ENCODE measurements at places on chromosomes 11 and 22.

GRCh38 chr22:42945736-42946135 is 69.2 kb downstream of the PACSIN2 start:
- no peak for DNase-seq

DNA sequence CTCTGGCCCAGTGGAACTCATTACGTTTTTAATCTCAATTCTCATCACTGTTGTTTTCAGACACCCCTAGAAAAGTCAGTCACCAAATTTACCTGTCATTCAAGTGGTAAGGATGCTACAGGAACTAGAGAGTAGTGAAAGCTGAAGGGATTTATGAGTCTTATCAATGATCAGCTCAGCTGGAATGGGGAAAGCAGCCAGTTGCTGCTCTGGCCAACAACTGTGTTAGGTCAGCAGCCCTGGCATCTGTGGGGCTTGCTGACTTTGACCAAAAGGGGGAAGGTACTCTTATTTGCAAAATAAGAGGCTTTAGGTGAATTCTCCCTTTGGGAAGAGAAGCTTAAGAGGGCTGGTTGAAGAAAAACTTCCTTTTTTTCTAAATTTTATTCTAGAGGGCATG is 76.2 kb upstream of the HORMAD2 start:
- no peak for DNase-seq

- no peak for DNase-seq
Measured at GRCh38 chr22:46660604-46661201, 40.5 kb downstream of the GRAMD4 start.

GRCh38 chr22:24137595-24137994 is 43.7 kb upstream of the SUSD2 start:
- DNase-seq: no peak

DNA sequence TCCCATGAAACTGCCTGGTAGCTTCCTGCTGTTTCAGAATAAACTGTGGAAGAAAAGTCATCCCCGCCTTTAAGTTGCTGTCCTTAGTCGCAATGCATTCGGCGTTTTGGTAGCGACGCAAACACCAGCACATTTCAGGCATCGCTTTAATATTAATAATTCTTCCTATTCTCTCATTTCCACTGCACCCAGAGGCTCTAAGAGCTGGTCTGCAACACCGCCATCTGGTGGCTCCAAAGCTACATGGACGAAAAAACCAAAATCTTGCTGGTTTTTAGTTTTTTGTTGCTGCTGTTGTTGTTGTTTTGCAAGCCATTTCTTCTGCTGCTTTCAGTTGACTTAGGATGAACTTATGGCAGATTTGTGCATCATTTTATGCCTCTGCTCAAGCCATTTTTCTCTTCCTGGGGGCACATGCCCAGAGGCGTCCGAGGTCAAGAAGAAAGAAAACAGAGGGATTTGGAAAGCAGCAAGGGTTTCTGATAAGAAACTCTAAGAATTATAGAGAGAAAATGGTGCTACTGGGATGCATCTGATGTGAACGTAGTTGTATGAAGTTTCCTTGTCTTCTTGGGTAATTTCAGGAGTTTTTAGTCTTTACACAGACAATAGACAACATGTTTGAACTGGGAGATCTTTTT is 345.4 kb upstream of the KIRREL3 start:
- no peak for DNase-seq

- no peak for DNase-seq
Measured at GRCh38 chr11:121337740-121338272, 45.2 kb downstream of the SC5D start.

DNA sequence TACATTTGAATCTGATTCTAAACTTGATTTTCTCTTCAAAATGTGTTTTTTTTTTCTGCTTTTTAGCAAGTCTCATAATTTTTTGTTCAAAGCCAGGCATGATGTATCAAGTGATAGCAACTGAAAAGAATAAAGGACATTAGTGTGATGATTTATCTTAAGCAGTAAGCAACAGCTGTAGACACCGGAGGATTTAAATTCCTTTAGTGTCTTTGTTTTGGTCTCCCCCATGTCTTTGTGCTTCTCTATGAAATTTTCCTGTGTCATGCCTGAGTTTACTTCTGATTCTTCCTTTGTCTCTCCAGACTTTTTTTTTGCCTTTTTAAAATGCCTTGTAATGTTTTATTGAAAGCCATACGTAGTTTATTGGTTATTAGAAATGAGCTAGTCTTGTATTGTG is 934.2 kb upstream of the RAG2 start:
- no peak for DNase-seq

DNA sequence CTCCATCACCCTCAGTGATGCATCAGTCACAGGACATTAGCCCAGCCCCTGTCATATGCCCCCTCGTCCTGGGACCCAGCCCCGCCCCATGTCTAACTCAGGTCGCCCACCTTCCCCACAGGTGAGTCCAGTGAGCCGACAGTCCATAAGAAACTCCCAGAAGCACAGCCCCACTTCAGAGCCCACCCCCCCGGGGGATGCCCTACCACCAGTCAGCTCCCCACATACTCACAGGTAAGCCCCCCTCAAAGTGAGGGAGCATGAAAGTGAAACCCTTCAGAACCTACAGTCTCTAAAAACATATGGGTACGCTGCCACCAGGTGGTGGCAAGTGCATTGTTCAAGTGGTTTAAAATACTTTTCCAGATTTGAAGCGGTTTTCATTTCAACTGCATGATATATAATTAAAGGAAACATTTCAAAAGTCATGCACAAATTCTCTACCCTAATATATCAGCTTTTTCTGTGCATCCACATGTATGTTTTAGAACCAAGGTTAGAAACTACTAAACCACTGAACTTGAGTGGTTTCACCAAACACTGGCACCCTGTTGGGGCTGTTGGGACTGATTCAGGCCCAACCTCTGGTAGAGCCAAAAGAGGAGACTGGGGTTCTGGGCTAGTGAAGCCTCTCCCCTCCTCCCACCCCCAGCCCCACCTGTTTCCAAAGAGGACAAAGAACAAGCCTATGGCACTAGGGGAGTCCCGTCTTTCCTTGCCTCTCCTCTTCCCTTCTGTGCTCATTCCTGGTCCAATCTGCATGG is 17.3 kb downstream of the EPS8L2 start:
- no peak for DNase-seq

DNA sequence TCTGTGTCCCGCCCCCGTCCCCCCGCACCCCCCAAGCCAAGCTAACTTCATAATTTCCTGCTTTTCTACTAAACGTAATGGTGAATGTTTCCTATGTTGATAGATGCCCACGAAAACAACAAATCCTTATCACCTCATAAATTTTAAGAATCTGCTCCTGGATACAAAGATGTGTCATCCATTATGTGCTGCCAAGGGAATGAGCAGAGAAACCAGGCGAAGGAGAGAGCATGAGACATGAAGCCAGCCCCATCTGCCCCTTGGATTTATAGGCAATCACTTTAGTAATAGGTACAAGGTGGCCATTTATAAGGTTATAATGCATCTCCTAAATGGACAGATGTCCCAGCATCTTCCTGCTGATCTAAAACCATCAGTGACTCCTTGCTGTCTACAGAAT is 30.3 kb downstream of the LAYN start:
- DNase-seq: no peak

DNA sequence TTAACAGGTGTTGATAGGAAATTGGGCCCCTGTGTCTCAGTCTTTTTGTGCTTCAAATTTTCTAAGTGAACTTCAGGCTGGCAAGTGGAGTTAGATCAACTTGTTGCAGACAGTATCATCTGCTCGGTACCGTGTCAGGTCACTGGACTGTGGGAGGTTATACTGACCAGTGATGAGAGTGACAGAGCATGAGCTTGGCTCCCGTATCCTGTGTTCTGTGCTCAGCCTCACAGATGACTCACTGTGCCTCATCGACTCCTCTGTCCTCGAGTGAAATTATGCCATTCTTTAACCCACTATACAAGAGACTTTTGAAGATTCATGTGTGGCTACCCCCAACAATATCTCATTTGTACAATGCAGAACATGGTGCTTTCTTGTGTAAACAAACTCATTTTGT is 7.9 kb downstream of the GRAP2 start:
- no peak for DNase-seq

DNA sequence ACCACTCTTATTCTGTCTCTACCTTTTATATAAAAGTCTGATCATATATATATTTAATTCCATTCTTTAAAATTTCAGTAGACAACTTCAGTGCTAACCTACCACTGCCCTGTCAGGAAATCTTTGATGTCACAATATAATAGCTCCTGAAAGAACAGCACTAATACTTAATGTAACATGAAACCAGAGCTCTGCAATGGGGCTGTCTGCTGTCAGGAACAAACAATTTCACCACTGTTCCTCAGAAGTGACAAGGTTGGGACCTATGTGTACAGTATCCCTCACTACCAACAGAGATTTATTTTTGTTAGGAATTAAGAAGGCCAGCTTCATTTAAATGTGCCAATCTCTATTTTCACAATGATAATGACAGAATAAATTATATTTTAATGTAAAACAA is 165.5 kb upstream of the C11orf58 start:
- no peak for DNase-seq

- DNase-seq: no peak
Measured at GRCh38 chr22:36874309-36874696, 13.5 kb downstream of the NCF4 start.

DNA sequence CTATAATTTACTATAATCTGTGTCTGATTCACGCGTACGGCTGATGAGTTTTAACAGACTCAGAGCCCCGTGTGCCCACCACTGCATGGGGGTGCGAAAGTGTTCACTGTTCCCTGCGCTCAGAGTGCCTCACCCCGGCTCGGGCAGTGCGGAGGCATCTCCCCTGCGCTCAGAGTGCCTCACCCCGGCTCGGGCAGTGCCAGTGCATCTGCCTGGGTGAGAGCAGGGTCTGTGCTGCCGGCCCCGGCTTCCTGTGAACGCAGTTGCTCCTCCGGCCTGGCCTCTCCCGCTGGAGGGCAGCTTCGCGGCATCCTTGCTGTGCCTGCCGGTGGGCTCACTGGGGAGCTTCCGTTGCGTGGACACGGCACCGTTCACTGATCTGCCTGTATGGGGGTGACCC is 14.2 kb downstream of the PTDSS2 start:
- DNase-seq: no peak

- no peak for DNase-seq
Measured at GRCh38 chr22:46146329-46146728, 4.0 kb upstream of the PPARA start.

DNA sequence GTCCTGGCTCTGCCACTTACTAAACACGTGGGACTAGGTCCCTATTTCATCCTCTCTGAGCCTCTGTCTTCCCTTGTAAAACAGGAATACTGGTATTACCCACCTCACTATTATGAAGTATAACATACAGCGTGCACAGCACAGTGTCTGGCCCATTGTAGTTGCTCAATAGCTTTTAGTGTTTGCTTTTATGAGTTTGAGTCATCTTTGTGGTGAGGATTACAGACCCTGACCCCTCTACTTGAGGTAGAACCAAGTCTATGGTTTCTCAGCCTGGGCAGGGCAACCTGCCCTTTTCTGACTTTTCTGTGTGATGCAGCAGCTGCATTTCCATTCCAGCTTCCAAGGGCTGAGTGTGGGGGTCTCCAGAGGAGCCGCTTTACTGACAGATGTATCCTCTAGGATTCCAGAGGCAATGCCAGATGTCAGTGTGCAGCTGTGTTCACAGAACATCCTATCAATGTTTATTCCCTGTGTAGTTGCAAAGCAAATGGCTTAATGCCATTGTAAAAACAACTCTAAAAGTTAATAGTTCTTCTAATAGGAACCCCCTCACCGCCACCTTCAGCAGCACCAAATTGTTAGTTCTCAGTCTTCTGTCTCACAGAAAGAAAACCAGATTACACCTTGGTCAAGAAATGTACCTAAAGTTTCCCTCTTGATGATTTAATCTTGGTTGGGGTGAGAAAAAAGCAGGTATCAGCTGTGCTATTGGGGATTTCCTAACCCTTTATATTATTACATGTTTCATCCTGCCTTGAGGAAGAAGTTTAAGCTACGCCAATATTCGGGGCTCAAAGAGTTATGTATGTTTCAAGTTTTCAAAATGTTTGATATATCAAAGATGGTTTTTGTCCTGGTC is 16.8 kb downstream of the PRR5L start:
- DNase-seq: no peak

GRCh38 chr22:18000441-18001039 is 23.8 kb downstream of the MICAL3 start:
- no peak for DNase-seq

DNA sequence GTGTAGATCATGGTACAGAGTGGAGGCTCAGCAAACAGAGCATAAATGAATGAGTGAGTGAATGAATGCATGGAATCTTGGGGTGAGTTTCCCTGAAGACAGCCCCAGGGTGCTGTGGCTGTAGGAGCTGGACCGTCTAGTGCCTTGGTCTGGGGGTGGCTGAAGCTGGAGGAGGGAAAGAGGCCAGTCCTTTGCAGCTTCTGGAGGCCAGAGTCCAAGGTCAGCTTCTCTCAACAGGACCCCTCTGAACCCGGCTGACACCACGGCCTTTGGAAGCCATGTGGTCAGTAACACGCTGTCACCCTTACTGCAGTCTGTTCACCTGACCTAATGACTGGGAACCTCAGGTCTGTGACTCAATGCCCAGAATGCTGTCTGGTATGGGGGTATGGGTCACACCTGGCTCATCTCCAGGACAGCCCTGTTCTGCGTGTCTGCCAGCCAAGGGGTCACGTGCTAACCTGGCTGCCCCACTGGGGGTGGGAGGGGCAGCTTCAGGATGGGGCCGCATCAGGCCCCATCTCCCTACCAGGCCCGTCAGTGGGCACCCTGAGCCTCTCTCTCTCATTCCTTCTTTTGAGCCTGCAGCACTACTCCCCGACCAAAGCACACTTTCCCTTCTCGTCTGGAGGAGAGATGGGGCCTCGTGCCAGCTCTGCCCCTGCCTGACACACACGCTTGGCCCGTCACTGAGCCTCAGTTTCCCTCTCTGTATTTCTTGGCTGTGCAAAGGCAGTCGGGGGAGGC is 24.1 kb upstream of the CHKA start:
- no peak for DNase-seq

- no peak for DNase-seq
Measured at GRCh38 chr22:35930933-35931332, 97.7 kb downstream of the RBFOX2 start.

DNA sequence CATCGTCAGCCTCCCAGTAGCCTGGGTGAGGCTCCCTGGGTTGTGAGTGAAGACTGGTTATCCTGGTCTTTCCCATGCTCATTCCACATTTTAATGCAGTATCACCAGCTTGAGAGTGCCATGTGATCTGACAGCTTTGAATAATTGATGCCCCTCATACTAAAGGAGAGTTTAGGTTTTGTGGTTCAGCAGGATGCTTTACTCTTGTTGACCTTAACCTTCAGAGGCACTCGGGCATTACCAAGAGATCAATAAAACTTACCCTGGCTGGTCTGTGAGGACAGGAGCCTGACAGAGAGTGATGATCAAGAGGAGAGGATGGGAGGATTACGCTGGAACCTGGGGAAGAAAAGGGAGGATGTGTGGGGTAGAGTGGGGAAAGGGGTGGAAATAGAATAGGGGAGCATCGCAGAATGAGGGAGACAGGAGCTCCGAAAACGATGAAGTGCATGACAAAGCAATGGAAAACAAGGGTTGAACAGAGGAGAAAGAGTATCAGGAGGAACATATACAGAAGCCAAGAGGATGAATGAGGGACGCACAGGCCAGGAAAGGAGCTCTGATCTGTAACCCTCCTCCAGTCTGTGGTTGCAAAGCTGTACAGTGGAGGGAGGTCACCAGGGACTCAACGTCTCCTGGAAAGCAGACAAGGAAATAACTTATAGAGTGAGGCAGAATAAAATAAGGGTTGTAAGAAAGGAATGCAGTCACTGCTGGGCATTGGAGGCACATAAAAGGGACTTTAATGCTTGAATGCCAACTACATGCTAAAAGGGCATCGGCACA is 594.5 kb downstream of the NTM start:
- DNase-seq: no peak
